ENCODE measurements at places on chromosomes 2 and 18.
A peak's percentile ranks its signal among the peaks of the same experiment; 100 is the strongest.

DNA sequence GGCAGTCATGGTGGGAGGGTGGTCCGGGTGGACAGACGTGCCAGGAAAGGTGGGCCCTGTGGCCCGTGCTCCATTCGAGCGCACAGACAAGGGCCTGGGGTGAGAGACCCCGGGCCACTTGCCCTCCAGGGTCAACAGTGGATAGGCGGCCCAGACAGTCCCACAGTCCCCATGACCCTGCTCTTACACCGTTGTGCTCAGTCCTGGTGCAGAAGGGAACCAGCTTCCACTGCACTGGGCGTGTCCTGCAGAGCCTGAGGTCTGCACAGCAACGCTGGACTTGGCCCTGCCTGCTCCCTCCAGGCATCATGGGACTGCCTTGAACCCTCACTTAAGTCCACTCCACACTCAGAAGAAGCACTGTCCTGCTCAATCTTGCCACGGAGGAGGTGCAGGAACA, 52.0 kb downstream of the PXDN start:
- no peak for DNase-seq

GRCh38 chr2:6934345-6934744, 17.1 kb downstream of the RNF144A start:
- no peak for DNase-seq

- DNase-seq: no peak
Measured at GRCh38 chr18:42045346-42045745, 90.3 kb downstream of the PIK3C3 start.

DNA sequence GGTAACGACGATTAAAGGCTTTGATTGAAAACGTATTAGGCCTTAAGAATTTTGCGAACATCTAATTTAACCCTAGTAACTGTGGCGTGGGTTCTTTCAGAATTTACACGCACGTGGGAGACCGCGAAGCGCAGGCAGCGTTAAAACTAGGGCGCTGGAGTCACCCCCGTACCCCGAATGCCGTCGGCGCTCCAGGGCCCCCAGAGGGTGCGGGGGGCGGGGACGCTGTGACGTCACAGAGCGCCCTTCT, 673 bp upstream of the SMCHD1 start:
- DNase-seq: peak; percentile 65

DNA sequence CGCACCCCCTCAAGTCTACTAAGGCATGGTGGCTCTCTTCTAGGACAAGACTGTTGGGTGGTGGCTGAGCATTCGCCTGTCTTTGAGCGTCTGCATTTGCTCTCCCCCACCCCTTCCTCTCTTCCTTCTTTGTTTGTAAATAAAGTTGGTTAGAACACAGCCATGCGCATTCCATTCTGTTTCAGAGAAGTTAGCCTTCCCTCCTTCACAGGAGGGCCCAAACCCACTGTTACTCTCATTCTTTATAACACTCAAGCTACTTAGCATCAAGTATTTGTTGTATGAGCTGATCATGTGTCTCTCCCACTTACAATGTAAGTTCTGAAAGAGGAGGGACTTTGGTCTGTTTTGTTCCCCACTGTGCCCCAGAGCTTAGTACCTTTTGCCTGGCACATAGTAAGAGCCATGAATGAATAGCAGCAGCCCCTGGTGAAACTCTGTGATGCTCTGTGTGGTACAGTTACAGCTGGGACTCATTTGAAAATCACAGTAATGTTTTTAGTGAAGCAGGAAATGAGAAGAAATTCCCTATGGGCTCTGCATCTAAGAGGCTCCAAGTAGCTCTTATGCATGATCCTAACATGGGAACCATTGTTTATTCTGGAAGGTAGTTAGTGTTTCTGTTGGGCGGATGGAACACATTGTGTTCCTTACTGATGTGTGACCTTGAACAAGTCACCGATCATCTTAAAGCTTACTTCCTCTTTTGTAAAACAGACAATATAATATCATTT, 7.7 kb downstream of the MGAT5 start:
- no peak for DNase-seq

DNA sequence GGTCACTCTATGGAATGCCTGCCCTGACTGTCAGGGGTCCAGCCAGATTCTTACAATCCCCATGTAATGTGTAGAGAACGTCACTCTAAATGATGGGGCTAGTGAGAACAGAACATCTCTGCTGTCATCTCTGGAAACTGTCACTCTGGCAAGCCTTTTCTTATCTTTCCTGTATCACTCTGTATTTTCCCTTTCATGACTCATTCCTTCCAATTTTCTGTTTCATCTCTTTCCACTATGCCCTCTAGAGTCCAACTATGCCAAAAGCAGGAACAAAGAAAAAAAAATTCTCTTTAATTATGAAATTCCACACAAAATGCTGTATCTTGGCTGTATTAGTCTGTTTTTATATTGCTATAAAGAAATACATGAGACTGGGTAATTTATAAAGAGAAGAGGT, 608.8 kb downstream of the ADCYAP1 start:
- no peak for DNase-seq

- DNase-seq: no peak
Measured at GRCh38 chr2:210215120-210215519, 10.1 kb downstream of the ACADL start.

DNA sequence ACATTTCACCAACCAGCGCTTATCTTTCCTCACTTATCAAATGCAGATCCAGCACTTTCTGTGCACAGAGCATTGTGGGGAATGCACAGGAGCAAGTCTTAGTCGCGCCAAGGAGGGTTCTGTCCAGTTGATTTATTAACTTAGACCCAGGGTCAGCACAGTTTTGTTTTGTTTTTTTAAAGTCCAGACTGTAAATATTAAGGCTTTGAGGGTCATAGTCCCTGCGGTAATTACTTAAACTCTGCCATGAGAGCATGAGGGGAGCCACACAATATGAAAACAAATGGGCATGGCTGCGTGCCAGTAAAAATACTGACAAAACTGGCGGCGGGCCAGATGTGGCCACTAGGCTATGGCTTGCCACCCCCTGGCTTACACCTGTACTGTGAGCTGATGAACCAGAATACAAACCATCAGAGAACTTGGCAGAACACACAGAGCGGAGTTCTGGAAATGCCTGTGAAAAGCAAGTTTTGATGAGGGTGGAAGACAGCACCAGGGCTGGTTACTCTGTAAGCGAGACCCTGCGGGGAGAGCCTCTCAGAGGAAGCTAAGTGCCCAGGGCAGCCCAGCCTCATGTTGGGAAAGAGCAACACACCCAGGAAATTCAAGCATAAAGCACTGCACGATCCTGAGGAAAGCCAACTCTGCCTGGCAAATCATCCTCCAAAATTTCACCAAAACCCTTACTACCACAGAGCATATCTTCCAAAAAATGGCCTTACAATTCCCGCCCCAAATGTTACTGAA, 43.6 kb downstream of the L3MBTL4 start:
- DNase-seq: no peak

GRCh38 chr2:127138281-127138680, 31.3 kb upstream of the BIN1 start:
- DNase-seq: no peak

DNA sequence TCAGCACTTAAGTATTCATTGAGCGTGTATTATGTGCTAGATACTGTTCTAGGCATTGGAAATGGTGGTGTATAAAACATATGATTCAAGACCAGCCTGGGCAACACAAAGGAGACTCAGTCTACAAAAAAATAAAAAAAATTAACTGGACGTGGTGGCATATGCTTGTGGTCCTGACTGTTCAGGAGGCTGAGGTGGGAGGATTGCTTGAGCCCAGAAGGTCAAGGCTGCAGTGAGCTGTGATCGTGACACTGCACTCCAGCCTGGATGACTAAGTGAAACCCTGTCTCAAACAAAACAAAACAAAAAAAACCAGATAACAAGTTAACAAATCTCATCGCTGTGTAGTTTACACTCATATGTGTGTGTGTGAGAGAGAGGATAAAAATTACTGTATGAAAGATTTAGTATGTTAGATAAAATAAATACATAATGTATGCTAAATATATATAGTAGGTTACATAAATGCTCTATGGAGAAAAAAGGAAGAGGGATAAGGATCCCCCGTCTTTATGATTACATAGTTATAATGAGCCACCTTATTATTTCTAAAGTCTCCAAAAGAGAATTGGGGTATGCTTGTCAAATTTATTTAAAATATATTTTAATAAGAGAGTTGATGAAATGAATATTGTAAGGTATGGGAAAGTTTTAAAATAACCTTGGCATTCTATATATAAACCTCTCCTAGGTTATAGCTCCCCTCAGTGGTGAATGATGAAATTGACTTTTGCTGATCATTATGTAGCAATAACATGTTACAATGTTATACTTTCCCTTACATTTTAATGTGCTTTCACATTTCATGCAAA, 69.2 kb downstream of the EHBP1 start:
- DNase-seq: no peak

DNA sequence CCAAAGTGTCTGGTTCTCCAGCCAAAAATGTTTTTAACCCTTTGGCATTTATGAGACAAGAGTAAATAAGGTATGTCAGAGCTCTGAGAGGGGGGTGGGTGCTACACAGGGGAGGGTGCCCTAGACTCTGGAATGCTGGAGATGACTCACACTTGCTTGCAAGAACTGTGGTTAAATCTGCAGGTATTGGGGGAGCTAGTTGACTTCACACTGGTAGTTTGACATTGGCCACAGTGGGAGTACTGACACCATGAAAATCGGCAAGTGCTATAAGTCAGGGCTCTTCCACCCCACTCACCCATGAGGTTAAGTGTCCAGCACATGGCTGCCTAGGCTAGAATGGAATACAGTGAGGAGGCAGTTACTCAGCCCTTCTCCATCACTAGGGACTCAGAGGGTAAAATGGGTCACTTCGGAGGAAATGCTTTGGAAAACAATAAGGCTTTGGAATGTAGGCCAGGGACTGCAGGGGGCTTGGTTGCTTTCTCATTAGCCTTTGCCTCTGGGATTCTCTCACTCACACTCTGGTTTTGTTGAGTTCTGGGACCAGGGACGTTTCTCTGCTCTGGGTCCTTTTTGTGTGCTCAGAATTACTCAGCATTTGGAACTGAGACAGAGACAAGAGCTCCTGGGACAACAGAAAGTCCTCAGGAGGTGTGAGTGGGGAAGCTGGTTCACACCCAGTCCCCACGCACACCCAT, 91.6 kb downstream of the ACKR3 start:
- no peak for DNase-seq

DNA sequence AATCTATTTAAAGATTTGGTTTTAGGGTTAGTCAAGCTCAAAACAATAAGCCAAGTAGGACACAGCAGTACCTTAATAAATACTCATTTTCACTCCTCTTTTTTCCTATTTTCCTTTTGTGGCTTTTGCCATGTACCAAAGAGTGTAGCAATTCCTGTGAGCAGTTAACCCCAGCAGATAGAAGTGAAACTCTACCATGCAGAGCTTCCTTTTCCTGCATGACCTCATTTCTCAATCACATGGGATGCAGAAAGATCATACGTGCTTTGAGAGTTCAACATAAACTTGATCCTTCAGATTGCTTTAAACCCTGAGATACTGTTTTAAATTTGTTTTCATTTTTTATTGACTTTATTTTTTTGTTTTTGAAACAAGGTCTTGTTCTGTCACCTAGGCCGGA, 99.1 kb upstream of the ARHGAP15 start:
- DNase-seq: no peak

- DNase-seq: no peak
Measured at GRCh38 chr2:74105413-74105812, 42.3 kb downstream of the BOLA3 start.

DNA sequence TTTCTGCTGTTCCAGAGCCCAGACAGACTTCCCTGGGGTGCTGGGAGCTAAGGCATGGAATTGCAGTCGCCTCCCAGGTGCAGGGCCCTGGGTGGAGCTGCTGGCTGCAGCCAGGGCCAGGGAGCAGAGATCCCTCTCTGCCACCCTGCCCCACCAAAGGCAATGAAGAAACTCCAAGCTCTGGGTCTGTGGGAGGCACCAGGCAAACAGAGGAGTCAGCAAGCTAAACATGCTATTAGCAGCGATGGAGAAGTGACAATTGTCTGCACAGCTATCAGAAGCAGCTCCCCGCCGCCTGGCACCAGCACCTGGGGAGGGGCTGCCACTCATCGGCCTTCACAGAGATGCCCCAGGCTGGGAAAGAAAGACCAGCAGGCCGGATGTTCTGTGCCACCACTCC, 28.0 kb upstream of the COX5B start:
- no peak for DNase-seq

- DNase-seq: no peak
Measured at GRCh38 chr2:240369801-240370585, 65.5 kb upstream of the GPC1 start.

DNA sequence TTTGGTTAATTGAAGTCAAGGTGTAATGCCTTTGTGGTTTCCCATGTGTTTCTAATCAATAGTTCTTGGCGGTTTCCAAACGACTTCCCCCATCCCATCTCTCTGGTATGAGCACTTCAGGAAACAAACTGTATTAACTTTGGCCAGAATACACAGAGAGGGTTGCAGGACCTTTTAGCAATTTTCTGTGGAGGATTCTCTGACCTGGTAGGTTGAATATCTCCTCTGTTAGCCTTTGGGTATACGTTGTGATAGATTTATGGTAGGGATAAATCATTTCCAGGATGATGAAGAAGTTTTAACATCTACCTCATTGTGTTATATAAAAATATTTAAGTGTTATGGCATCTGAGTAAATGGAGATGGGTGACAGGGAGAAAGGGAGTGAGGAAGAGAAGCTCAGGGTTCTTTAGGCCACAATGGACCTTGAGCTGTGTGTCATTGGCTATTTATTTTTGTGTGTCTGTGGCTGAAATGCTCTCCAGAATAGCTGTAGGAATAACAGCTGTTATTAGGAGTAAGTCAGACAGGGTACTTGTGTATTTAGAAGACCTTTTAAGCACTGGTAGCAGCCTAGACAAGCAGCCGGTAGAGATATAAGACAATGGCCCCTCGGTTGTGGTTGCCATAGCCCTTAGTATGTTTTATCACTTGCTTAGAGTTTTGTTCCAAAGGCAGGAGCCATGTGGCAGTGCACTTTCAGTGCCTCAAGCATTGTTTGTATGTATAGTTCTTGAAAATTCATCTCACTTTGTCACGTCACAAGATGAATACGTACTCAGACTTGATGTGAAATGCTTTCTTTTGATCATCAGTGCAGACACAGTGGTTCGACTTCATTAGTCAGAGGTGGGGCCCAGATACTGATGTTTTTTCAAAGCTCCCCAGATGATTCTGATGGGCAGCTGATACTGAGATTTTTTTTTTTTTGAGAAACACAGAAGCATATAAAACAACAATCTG, 91.1 kb downstream of the FMNL2 start:
- DNase-seq: no peak

GRCh38 chr2:147483911-147484310, 360.9 kb upstream of the ACVR2A start:
- DNase-seq: no peak

DNA sequence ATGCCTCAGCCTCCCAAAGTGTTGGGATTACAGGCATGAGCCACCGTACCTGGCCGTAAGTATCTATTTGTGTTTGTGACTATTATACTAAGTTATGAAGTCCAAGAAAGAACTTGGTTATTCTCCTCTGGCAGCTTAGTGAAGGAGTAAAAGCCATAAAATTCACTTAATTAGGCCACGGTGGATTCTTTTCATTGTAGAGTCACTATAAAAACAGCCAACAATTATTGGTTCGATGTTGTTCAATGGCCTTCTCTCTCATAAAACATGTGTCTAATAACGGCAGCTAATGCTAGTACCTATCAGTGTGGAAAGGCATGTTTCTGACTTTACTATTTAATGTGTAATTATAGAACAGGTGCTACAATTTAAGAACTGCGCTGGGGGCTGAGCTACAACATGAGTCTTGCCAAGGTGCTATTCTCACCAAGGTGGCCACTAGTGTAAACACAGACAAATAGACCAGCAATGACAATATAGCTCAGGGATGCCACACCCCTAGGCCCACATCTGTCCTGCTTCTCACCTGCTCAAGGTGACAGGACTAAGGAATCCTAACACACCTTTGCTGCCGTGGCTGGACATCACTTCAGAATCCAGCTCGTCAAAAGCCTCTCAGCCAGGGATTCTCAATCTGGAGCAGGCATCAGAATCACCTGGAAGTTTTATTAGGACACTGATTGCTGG, 17.2 kb downstream of the ATP8B1 start:
- DNase-seq: no peak
